Activated T-cell treated with anti-CD3 and anti-CD28 coated beads, Interleukin-2, amount 50 U/mL, for 72 hours (primary cell): ENCODE measurements at places on chromosomes 11 and 22. TPM values are rescaled to one million over a fixed set of nuclear protein-coding genes. Genes with fewer than 3 reads are reported as not detected.
A peak's percentile ranks its signal among the peaks of the same experiment; 100 is the strongest.

DNA sequence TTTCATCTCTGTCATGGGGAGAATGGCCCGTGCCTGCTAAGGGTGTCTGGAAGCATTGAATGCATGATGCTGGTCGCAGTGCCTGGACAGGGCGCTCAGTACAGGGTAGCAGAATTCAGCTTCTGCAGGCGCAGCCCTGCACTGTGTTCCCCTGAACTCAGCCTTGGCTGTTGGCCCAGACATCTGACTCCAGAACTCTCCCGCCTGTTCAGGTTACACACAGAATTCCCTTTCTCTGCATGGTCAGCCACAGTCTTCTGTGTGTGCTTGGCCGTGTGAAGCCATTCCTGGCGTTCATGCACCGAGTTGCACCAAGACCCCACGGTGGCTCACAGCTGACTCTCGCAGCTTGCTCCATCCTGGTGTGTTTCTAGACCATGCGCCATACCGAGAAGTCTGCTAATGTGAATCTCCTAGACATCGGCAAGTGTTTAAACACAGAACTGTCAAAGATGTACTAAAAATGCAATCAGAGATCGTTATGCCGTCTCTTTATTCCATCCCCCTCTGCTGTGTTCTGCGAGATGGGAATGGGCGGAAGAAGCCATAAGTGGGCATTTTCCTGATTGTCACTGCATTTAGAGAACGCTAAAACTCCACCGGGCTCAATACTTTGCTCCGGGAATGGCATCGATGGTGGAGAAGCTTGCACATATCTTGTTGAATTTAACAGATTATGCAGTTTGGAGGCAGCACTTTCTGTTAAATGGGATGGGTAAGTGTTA, 55.6 kb downstream of the MPPED1 start:
- DNase-seq: no peak

DNA sequence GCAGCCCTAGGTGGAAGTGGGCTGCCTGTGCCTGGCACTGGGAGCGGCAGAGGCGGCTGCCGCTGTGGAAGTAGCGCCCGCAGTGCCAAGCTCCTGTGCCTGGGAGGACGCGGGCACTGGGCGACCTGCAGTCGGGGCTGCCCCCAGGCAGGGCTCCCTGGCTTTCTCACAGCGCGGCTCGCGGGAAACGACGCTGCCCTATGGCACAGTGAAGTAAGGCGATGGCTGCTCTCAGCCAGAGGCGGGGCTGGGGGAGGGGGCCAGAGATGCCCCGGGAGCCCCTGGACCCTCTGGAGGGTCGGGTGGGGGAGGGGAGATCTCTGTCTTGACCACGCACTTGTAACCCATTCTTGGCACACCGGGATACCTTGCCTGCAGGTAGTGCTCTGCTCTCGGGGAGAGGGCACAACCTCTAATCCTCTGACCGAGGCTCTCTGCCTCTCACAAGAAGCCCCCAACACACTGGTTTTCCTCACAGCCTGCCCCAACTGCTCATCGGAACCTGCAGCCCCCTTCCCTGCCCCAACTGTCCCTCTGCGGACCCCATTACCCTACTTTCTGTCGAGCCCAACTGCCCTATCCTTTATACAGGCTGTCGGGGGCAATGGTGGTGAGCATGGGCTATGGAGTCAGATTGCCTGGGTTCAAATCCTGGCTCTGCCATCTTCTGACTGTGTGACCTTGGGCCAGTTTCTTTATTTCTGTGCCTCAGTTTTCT, 32.2 kb upstream of the TRIM29 start:
- DNase-seq: no peak

- no peak for DNase-seq
Measured at GRCh38 chr22:28808716-28809355, 8.5 kb upstream of the XBP1 start.

DNA sequence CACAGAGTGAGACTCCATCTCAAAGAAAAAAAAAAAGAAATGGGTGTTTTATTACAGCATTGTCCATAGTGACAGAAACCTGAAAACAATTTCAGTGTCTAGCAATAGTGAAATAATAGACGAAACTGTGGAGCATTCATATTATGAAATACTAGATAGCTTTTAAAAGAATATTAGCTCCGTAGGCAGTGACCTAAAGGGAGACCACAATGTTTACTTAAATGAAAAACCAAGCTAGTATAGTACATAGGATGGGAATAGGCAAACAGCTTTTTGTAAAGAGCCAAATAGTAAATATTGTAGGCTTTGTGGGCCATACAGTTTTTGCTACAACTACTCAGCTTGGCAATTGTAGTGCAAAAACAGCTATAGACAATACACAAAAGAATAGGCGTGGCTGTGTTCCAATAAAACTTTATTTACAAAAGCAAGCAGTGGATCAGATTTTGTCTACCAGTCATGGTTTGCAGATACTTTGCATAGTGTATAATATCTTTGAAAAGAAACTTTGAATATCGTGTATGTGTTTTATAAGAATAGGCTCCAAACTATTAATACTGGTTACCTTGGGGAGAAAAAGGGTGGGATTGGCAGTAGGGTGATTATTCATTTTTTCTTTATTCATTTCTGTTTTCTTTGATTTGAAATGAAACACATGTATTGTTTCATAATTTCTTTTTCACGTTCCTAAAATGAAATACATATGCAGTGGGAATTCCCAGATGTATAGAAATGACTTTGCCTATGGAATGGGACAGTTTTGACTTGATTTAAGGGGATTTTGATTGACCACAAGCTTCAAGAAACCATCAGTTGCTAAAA, 50.7 kb downstream of the PRR5L start:
- DNase-seq: no peak

GRCh38 chr22:40965936-40966725, 15.0 kb downstream of the RBX1 start:
- DNase-seq: no peak

The CD44 gene
- total RNA-seq: 504 TPM

- peak; percentile 24 for DNase-seq
Measured at GRCh38 chr11:69909561-69910518, 90.6 kb upstream of the FGF3 start.

DNA sequence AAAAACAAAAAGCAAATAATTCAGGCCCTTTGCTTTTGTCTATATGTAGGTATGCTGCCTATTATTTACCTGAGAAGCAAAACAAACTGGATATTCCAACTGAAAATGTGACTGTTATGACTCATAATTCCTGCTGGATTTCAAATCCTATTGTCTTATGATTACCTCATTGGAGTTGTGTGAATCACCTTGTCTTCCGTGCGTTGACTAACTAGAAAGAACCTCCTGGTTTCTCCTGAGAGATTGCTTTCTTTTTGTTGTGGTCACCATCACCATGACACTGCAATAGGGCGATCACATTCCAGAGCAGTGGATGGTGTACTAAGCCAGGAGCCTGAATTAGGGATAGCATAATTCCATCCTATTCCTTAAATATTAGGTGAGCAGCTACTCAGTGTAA, 23.0 kb upstream of the EXPH5 start:
- no peak for DNase-seq

- peak; percentile 89 for DNase-seq
Measured at GRCh38 chr22:42581762-42582716, 28.3 kb downstream of the SERHL2 start.

DNA sequence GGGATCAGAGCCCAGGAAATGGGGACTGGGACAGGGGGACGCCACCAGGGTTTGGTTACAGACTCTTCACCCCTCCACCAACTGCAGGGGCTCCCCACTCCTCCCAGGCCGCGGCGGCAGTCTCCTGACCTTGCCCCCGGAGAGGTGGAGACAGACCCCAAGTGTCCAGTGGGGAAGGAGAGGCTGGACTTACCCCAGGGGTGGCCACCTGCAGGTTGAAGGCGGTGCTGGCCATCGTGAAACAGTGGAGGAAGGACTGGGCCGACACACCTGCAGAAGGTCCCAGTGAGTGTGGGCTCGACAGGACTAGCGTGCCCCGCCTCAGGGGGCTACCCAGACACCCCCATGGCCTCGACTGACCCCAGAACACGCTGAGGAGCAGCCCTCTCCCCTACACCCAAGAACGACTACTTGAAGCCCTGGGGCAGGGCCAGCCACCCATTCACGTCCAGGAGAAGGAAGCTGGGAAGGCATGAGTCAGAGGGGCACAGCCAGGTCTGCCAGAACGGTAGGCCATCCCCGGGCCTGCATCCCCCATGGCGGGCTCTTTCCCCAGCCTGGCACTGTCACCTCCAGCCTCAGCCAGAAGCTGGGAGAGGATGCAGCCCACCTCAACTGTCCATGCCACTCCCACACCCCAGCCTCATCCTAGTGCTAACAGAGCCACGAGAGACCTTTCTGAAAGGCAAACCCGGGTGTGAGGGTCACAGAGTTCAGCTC, 2.3 kb downstream of the GATD1 start:
- DNase-seq: no peak

DNA sequence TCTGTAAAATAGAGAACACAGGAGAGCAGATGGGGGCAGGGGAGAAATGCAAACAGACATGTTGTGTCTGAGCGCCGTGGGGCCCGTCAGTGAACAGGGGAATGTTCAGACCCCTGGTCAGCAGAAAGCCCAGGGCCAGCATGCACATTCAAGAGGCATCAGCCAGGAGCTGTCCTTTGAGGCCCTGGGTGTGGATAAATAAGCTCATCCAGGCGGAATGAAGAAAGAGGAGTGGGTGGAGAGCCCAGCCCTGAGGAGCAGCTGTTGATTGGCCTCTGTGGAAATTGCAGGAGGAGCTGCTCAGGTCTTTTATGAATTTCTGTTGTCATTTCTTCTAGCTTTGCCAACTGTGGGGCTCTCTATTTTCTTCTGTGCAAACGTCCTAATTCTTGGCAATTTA, 49.7 kb upstream of the CECR2 start:
- no peak for DNase-seq

DNA sequence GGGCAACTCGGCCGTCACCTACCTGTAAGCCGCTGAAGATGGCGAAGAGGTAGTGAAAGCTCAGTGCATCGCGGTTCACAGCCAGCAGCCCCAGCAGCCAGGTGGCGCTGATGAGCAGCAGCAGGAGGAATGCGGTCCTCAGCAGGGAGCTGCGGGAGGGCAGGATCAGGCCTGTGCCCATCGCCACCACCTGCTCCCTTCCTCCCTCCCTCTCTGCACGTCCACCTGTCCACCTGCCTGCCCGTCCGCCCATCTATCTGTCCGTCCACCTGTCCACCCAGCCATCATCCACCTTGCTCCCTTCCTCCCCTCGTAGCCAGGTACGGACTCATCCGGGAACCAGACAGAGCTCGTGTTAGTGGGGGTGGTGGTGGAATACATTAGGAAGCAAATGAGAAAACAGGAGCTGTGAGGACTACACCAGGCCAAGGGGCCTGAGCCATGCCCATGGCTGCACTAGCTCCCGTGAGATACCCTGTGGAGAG, 32.2 kb downstream of the TRMU start:
- DNase-seq: peak; percentile 75

The ZNF70 gene
- 1.8 TPM for total RNA-seq

DNA sequence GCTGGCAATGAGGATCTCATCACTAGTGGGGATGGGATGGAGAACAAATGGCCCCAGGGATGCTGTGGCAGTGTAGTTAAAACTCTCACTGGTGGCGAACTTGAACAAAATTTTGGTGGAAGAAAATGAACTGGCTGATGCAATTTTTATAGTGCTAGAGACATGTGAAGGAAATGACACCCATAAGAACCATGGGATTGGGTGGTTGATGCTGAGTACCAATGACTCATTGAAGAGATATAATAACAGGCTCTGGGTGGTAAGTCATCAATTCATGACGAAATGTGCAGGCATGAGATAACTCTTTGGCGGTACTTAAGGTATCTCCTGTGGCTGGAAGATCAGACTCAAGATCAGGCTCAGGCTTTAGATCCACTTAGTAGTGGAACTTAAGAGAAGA, 172.9 kb upstream of the DDI1 start:
- no peak for DNase-seq

DNA sequence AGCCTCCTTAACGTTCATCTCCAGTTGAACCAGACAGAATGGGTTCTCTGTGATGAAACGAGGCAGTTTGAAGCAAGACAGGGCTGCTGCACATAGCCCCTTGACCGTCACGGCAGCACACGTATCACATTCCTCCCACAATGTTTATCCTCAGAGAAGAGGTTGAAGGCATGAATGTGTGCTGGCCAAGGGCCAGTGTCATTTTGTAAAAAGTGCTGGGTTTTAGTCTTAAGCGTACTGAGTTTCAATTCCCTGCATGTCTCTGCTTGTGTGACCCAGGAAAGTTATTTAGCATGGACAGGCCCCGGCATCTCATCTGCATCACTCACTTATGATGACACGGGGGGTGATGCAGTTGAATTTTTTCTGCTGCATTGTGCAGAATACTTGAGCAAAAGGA, 31.6 kb downstream of the TTC12 start:
- no peak for DNase-seq

GRCh38 chr11:127137771-127138280, 137.3 kb upstream of the KIRREL3 start:
- DNase-seq: no peak

DNA sequence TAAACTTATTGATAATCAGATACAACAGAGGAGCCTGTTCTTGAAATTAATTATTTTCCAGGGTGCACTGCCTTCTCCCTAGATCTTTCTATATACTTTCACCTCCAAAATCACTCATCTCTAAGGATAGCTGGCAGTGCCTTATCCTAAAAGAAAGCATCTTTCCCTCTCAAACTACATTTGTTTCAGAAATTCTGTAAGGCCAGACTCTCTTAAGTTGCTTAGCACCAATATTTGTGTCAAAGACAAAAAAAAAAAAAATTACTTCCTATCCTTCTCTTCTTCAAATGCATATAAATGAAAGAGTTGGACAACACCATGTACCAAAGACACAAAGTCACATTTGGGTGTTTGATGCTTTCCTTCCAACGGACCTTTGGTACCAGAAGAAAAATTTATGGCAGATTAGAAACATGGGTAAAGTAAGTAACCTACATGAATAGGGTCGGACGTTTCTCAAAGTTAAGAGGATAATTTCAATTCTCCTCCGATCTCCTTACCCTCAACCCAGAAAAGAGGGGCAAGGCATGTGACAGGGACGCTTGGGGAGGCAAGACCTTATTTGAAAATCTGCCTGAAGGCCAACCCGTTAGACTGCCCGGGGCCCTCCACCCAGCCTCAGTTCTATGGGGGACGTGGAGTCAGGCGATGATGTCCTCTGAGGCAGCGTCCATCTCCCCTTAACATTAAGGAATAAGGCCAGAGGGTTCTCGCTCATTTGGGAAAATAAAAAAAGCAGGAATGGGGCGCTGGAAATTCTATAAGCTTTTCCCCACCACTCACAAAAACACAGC, 66.3 kb downstream of the ETS1 start:
- DNase-seq: no peak

- no peak for DNase-seq
Measured at GRCh38 chr11:36450110-36450572, 59.9 kb downstream of the TRAF6 start.

- no peak for DNase-seq
Measured at GRCh38 chr22:20431511-20432192, 6.0 kb downstream of the SCARF2 start.

- DNase-seq: no peak
Measured at GRCh38 chr22:47295982-47296381, 533.5 kb downstream of the TBC1D22A start.

The PDE3B gene
- 92.1 TPM for total RNA-seq

- DNase-seq: no peak
Measured at GRCh38 chr11:33724644-33725035, 11.6 kb downstream of the CD59 start.

- no peak for DNase-seq
Measured at GRCh38 chr11:13214276-13214675, 63.3 kb upstream of the BMAL1 start.

GRCh38 chr11:117816846-117817367, 7.6 kb downstream of the FXYD2 start:
- DNase-seq: no peak
